Smooth muscle cell of trachea (primary cell): ENCODE measurements at places on chromosomes 3 and 15. TPM values are rescaled to one million over a fixed set of nuclear protein-coding genes. Genes with fewer than 3 reads are reported as not detected.

SPRED1 gene
- 49.6 and 50.5 TPM in 2 replicates for total RNA-seq

CCR9 gene
- not detected in 2 replicates for total RNA-seq

PRRT3 gene
- 5.4 and 7.1 TPM in 2 replicates for total RNA-seq

ERICH6 gene
- 0.15 and 0.17 TPM in 2 replicates for total RNA-seq

ATOSA gene
- total RNA-seq: 21.5 and 41.6 TPM in 2 replicates

ST8SIA2 gene
- under 0.01 TPM in 1 of 2 replicates, not detected in the other for total RNA-seq

SGO1 gene
- total RNA-seq: 0.17 and 9.9 TPM in 2 replicates

PRSS50 gene
- not detected in 2 replicates for total RNA-seq
